MG63 (cell line): ENCODE measurements at places on chromosomes 7 and 10.

GRCh38 chr10:127877699-127878098 is 15.0 kb downstream of the CLRN3 start:
- DNase-seq = no peak

DNA sequence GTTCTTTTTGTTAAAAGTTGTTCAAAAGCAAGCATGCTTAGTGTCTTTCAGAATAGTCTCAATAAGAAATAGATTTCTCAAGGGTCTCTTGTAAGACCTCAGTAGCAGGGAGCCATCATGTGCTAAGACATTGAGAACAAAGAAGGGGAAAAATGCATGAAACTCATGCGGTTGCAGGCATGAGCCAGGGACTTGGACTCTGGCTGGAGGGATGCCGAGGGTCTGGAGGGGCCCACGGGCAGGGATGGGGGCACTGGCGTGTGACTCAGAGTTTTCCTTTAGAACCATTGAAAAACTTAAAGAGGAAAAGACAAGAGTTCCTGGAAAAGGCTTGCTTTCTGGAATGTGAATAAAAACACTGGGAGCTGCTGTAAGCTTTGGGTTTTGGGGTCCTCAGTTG is 253.3 kb downstream of the CCDC3 start:
- DNase-seq = no peak

- peak; percentile 80 for DNase-seq
These were observed 7.9 kb downstream of the CPED1 start for GRCh38 chr7:120996333-120996987.

DNA sequence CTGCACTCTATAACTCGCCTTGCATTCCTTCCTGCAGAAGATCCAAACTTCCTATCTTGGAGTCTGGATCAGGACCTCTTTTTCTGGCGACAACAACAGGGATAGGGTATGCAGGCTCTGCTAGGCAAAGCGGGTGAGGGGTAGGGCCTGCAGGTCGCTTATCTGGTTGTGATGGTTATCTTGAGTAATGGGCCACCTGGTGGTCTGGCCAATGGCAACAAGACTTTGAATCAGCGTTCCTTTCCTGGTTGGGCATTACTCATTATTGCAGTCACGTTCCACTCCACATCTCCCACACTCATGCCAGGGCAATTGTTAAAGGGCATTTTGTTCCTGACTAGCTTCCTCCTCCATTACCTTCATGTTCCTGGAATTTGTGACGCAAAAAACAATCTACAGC is 48.4 kb upstream of the PLXDC2 start:
- DNase-seq = no peak

DNA sequence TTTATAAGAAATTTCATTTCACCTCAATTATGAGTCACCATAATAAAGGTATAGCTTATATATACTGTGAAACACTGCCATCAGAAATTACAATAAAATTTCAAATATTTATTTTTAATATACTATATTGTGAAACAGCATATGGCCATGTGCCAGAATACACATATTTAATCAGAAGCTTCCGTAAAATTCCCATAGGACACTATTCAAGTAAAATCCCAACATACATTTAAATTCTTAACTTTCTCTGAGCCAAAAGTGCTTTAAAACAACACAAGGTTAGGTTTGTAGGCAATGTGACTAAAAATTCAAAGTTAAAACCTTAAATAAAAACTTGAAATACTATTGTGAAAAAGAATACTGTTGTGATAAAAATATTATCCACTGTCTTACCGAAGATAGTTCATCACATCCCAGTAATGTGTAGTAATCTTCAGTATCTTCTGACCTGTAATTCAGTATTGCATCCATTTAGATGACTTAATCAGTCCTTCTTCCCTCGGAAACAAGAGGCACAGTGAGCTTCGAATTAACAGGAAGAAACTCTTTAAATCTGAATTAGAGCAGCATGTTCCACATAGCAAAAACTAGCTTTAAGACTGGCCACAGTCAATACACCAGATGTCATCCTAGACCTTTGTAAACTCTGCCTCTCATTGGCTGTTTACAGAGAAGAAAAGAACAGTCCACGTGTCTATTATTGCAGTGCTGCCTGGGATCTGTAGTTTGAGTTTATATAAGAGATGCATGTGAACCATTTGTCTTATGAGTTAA is at the start of gene DNAJC12:
Gene DNAJC12 (minus strand): TSS at position 648 of the 774 bp plus-strand sequence. CDS start 177 bp downstream, at position 471.
- DNase-seq = no peak

- peak; percentile 4 for DNase-seq
These were observed 10.7 kb downstream of the HBP1 start for GRCh38 chr7:107179326-107180164.

GRCh38 chr7:25964483-25964991 is 187.5 kb upstream of the NFE2L3 start:
- DNase-seq = no peak

DNA sequence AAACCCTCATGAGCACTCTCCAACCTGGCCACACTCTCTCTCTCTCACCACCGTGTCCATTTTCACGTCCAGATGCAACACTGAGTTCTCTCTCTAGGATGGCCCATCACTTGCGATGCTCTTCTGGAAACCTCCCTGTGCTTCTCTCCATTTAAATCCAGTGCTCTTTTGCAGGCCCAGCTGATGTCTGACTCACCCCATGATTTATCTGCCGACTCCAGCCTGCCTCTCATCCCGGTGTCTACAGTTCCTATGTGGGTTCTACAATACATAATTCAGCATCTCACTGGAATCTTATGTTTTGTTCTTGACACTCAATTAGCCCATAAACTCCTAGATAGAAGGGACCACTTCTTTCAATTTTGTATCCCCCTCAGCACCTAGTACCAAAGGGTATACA is 5.0 kb downstream of the TPK1 start:
- DNase-seq = no peak
